Kasumi-1 (cell line): ENCODE measurements at places on chromosomes 2 and 18.

DNA sequence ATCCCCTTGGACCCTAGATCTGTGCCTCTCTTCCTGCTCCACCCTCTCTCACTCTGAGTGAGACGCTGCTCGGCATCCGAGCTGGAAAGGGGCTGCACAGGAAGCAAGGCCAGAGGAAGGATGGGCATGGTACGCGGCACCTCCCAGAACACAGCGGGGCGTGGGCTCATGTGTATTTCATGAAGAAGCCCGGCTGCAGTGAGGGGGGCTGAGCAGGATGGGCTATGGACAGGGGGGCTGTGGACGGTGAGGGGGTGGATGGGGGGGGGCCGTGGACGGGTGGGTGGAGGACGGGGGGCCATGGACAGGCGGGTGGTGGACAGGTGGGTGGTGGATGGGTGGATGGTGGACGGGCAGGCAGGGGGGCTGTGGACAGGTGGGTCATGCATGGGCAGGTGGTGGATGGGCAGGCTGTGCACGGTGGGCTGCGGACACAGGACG, 28.5 kb downstream of the SLC66A2 start:
- DNase-seq: no peak

GRCh38 chr2:138010890-138011289, 46.6 kb downstream of the HNMT start:
- DNase-seq: no peak

DNA sequence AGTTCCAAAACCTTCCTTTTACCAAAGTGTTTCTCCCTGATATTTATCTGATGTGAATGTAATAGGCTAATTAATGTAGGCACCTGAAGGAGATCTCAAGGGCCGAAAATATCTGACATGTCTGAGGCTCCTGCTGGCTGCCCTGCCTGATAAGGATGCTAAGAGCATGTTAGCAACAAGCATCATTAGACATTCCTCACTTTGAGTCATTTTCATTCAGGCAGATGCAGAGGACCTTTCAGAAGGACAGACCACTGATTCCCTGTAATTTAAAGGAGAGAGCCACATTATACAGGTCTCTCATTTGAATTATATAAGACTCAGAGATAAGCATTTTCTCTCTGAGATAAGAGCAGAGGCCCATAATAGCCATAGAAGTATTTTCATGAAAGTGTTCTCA, 222.4 kb upstream of the NCKAP5 start:
- no peak for DNase-seq

DNA sequence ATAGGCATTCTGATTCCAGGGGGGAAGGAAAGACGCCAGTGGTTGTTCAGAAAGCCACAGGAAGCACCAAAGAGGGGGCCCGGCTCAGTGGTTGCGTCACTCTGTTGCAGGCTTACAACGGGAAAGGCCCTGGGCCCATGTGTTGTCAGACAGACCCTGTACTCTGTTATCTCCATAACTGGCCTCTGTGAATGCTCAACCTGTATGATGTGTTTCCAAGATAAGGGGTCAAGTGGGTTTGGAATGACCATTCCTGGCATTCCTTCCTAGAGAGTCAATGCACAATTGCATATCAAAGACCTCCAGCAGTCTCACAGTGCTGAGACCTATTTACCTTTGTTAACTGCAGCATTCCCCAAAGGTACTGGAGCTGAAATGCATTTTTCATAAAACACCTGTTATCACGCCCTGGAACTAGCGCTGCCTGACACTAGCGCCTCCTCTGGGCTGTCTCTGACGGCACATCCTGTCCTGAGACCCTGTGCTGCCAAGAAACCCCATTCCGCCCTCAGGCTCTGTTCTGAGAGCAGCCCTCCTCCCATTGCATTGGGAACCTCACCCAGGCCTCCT, 13.2 kb upstream of the LRRFIP1 start:
- DNase-seq: peak; percentile 61

DNA sequence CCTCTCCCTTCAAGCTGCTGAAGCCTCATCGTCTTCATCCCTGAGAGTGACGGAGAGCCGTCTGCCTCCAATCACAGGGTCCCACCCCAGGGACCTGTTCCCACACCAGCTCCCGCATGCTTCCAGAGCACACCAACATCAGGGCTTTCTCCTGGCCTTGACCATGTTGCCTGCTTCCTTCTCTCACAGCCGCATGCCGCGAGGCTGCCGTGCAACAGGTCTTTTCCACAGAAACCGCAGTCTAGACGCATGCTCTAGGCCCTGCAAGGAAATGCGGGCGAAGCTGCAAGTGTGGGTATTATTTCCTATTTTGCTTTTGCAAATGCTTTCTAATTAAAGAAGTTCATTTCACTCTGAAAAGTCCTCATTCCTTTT, 277.8 kb downstream of the EIPR1 start:
- no peak for DNase-seq

DNA sequence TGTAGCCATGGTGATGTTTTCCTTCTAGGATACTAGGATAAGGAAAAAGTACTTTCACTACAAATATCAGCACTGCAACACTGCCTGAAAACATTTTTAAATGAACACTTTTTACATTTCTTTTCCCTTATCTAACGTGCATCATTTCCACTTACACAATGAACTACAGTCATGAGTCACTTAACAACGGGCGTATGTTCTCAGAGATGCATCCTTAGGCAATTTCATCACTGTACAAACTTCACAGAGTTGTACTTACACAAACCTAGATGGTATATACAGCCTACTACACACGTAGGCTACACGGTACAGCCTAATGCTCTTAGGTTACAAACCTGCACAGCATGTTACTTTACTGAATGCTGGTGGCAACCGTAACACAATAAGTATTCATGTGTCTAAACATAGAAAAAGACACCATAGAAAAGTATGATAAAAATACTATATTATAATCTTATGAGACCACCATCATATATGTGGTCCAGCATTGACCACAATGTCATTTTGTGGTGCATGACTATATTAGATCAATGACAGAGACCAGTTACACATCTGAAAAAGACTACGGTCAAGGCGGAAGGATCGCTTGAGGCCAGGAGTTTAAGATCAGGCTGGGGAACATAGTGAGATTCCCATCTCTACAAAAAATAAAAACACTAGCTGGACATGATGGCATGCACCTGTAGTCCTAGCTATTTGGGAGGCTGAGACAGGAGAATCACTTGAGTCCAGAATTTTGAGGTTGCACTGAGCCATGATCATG, 39.8 kb downstream of the WDR33 start:
- no peak for DNase-seq

DNA sequence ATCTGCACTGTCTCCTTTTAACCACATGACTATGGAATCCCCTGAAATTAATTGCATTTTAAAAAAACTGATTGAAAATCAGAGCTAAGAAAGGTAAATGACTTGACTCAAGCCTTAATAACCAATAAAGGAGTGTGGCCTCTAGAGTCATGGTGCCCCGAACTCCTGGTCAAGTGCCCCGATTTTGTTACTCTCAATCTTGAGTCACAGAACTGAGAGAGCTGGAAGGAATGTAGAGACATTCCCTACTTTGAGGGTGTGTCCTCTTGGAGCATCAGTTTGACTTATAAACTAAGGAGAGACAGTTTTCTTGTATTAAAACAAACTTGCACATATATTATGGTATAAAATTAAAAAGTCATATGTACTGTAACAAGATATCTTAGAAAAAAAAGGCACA, 2.4 kb downstream of the WDR43 start:
- DNase-seq: no peak

- DNase-seq: peak; percentile 27
Measured at GRCh38 chr2:12106440-12107080, 360.1 kb downstream of the LPIN1 start.

- no peak for DNase-seq
Measured at GRCh38 chr2:159146996-159147666, 139.4 kb downstream of the WDSUB1 start.

GRCh38 chr2:98153481-98153880, 66.5 kb downstream of the VWA3B start:
- no peak for DNase-seq

- no peak for DNase-seq
Measured at GRCh38 chr2:30234180-30234971, 3.0 kb downstream of the LBH start.

DNA sequence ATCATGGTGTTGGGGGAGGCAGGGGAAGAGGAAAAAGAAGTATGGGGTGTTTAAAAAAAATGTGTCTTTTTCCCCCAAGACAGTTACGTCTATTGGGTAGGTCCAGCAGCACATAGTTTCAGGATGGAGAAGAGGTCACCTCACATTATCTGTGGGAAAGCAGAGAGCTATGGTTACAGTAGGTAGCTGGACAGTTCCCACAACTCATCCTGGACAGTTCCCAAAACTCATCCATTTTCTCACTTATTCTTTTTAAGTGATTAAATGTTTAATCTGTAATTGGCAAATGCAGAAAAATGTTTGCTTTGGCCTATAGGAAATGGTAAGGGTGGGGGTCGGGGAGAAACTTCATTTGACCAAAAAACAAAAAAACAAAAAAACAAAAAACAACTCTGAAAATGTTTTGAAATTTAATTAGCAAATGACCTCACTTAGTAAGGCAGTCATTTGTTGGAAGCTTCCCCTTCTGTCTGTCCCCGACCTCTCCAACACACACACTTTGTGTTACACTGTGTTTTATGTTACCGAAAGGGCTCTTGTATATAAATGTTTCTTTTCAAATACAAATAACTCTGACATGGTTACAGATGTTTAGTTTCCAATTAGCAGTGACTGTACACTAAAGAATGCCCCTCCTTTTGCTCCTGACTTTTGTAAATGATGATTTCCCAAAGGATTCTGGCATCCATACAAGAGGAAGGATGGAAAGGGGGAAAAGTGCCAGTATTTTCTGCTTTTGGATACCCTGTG, 173.3 kb upstream of the ZFP36L2 start:
- DNase-seq: no peak

GRCh38 chr2:120934574-120935338, 199.1 kb downstream of the GLI2 start:
- no peak for DNase-seq

DNA sequence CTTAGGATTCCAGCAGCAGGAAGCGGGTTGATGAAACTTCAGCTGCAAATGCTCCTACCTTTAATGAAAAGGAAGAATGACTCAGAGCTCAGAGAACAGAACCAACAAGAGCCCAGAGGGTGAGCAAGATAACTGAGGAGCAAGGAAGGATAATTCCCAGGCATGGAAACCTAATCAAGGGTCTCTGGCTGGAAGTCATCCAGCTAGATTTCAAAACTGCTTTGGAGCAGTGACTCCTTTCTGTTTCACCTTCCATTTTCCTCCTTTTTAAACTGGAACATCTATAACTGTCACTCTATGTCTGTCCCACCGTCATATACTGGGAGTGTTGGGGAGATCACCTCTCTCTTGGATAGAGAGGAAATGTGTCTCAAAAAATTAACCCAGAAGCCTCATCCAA, 148.4 kb upstream of the RAB6C start:
- no peak for DNase-seq

- no peak for DNase-seq
Measured at GRCh38 chr2:121330921-121331320, 45.9 kb upstream of the TFCP2L1 start.

GRCh38 chr2:117470311-117471095, 344.0 kb upstream of the DDX18 start:
- DNase-seq: peak; percentile 72

DNA sequence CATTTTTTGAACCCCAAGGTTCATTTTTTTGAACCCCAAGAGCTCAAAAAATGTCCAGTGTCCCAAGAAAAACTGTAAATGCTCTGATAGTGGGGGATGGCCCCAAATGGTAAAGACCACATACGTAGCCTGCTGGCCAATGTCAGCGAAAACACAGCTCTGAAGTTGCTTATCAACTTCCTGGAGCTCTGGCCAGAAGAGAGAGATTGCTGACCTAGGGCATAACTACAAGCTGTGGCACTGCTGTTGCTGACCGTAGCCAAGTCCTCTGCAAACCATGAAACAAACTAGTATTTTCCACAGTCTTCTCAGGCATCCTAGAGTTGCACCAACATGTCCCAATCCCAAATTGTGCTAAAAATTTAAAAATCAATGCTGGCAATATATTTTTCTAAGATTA, 50.9 kb downstream of the REEP1 start:
- no peak for DNase-seq

GRCh38 chr2:10924441-10924840, 12.7 kb downstream of the KCNF1 start:
- DNase-seq: no peak

- DNase-seq: no peak
Measured at GRCh38 chr2:208783184-208783583, 376.6 kb downstream of the PTH2R start.

- DNase-seq: no peak
Measured at GRCh38 chr2:162050513-162050961, 23.5 kb downstream of the DPP4 start.

GRCh38 chr2:33655626-33656320, 56.7 kb upstream of the FAM98A start:
- DNase-seq: no peak

DNA sequence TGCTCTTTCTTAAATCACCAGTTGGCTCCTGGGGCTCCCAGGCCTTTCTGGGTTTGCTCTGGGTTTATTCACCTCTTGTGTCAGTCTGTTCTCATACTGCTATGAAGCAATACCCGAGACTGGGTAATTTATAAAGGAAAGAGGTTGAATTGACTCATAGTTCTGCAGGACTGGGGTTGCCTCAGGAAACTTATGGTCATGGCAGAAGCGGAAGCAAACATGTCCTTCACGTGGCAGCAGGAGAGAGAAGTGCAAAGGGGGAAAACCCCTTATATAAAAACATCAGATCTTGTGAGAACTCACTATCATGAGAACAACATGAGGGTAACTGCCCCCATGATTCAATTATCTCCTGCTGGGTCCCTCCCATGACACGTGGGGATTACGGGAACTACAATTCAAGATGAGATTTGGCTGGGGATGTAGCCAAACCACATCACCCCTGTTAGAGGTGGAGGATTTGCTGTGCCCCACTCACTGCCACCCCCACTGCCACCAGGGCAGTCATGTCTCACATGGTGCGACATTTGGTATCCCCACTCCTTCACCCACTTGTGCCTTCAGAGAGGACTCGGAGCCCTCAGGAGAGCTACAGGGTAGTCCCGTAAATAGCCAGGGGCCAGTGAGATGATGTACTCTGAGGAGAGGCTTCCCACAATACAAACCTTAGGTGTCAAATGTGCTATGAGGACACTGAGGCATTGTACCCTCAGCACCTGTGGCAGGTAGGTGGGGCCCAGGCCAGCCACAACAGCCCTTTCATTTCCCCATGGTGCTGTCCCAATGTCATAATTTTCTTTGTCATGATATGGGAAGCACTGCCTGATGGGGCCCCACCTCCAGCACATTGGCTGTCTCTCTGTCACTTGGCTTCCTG, 35.7 kb downstream of the CDC42EP3 start:
- peak; percentile 97 for DNase-seq
